ENCODE measurements at places on chromosomes 1 and 21.

- peak; percentile 58 for DNase-seq
These were observed 62.7 kb upstream of the IPO9 start for GRCh38 chr1:201766131-201766866.

DNA sequence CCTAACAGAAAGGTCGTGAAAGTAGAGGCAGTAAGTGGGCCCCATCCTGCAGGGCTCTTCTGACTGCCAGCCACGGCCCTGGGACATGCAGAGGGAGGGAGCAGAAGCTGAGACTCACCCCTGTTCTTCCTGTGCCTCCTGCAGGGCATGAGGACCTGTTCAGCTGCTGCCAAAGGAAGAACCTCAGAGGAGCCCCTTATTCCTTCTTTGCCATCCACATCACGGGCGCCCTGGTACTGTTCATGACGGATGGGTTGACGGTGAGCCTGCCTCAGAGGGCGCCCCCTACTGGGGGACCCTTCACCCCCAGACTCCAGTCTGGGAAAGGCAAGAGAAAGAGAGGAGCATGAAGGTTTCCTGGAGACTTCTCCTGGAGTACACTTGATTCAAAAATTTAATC is 47.1 kb downstream of the ELK4 start:
- DNase-seq, result no peak

DNA sequence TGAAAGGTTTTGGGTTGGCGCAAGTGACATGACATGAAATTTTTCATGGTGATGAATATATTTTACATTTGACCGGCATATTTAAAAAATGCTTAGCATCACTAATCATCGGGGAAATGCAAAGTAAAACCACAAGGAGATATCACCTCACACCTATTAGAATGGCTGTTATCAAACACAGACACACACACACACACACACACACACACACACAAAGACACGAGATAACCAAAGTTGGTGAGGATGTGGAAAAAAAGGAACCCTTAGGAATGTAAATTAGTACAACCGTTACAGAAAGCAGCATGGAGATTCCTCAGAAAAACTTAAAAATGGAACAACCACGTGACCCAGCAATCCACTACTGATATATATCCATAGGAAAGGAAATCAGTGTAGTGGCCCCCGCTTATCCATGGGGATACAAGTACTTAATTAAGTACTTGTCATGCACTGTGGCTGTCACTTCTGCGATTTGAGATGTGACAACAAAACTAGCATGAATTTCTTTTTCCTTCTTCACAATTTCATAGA is 15.9 kb upstream of the PRELP start:
- DNase-seq, result no peak

- DNase-seq, result no peak
These were observed 54.5 kb downstream of the COL6A1 start for GRCh38 chr21:46035809-46036695.

DNA sequence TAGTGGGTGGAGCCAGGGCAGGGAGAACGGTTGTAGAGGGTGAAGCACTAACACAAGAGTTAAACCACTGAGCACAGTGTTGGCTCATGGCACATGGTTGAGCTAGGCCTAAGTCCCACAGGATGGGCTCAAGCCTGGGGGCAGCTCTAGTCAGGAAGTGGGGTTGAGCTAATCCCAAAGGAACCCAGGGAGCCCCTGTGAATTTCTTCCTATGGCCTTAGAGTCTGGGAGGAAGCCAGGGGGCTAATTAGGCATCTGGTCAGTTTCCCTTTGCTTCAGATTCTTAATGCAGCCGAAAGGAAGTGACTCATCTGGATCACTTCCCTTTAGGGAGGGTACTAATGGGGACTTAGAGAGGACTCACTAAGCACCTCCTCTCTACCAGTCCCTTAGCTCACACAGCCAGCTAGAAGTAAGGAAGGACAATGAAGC is 10.1 kb downstream of the CFAP45 start:
- peak; percentile 89 for DNase-seq

Measured in H54 (cell line).